ENCODE measurements at places on chromosomes 7 and 10.

GRCh38 chr7:56115852-56116538, at the start of gene NUPR2:
Gene NUPR2, minus strand, starts transcription at chr7:56116417. Its CDS starts 103 bp downstream, at chr7:56116314.
- DNase-seq, result no peak

DNA sequence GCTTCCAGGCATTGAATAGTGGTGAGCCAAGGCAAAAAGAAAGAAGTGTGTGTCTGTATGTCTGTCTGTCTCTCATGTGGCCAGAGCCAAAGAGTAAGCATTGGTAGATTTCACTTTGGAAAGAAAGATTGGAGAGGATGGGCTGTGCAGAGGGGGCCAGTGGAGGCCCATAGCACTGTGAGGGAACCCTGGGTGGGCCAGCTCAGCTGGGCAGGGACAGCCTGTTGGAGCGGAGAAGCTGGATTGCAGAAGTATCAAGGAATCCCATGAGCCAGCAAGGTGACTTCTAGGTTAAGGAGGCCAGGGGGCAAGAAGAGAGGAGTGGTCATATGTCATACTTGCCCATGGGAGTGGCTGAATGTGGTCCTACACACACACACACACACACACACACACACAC, 1.5 kb upstream of the GRID1 start:
- DNase-seq, result no peak

DNA sequence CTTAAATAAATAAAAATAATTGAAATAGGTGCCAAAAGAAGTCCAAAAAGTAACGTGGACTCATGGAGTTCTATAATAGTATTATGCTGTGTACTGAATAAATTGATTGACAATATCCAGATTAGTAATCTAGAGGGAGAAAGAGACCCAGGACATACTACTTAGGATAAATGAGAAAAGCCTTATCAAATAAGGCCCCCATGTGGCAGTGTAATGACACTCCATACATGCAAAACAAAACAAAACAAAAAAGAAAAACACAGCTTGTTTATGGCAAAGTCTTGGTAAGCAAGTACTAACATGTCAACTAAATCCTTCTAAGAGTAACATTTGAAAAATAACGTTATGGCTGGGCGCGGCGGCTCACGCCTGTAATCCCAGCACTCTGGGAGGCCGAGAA, 3.6 kb upstream of the RUNDC3B start:
- DNase-seq, result no peak

- no peak for DNase-seq
Observed at GRCh38 chr7:81707196-81707595, 62.7 kb downstream of the HGF start.

- DNase-seq, result peak; percentile 11
Observed at GRCh38 chr7:95772298-95772770, at the start of gene DYNC1I1. Gene DYNC1I1, plus strand, starts transcription at chr7:95772554. Its CDS starts 32,176 bp downstream, at chr7:95804730.

DNA sequence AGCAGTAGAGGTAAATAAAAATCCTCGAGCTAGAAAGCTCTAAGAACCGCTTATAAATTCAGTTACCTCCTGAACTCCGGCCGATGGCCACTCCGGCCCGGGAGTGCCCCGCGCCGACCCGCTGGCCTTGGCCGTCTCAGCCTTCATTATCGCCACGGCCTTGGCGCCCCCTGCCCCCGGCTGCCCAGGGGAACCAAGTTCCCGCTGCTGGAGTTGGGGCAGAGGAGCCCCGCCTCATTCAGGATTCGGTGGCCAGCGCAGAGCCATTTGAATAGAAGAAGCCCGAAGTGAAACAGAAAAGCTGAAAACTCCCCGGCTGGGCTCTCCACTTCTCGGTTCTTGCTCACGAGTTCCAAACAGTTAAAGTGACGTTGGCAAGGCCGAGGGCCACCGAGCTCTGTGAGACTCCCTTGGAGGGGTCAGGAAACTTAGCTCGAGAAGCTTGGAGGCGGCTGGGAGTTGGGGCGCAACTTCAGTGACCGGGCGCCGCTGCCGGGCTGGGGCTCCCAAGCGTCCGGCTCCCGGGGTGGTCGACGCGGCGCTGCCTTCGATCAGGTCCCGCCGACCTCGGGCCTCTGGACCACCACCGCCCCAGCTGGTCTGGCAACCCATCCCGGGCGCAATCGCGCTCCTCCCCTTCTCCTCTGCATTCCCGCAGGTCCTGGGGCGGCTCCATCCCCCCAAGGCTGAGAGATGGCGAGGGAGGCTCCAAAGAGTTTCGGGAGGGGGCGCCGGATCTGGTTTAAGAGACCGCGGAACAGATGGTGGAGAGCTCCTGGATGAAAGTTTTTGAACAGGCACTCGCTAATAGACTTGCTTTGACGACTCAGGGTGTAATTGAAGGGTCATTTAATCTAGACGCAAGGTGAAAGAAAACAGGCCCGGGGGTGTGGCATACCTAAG, 5.8 kb upstream of the FEZF1 start:
- no peak for DNase-seq

DNA sequence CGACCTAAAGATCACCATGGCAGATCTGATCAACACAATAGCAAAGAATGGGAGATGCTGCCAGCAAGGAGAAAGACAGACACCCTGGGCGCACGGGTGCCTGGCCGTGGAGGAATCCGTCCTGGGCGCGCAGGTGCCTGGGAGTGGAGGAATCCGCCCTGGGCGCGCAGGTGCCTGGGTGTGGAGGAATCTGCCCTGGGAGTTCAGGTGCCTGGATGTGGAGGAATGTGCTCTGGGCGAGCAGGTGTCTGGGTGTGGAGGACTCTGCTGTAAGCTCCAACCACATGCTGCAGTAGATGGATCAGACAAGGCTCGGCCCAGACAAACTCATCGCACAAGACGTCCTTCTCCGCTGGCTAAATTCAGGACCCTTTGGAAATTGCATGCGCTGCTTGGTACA, 346.3 kb upstream of the ADARB2 start:
- DNase-seq, result no peak

- no peak for DNase-seq
Observed at GRCh38 chr10:130748409-130749057, 563.0 kb downstream of the TCERG1L start.

DNA sequence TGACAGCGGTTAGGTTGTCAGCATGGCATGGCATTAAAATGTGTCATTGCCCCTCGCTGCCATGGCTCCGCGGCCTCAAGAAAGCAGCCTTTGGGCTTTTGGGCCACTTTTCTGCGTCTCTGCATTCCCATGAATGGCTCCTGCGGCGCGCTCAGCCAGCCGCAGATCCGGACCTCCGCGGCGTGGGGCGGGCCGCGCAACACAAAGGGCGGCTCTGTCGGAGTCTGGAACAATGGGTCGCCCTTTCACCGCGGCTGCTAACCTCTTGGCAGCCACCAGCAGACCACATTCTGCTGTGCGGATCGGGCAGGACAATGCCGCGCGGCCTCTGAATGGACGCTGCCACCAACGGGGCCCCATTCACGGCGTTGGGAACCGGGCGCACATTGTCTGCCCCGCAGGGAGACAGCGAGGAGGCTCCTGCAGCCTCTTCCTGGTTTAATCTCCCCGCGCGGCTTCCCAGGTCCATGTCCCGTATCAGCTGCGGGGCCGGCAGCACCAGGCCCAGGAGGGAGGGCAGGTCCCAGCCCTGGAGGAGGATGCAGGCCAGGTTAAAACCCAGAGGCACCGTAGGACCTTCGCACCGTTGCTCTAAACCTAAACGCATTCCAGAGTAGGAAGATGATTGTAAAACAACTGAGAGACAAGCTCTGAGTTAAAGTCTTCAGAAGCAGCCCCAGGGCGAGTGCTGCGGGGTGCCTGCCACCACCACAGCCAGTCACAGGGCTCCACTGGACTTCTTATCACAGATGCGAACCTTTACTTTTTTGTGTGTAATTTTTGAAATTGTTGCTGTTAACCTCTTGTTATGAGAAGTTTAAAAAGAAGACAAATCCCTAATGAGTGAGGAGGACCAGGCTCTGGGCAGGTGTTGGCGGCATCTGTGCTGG, 71.6 kb downstream of the NKX6-2 start:
- no peak for DNase-seq

- no peak for DNase-seq
Observed at GRCh38 chr7:87032604-87033339, 26.7 kb downstream of the ELAPOR2 start.

DNA sequence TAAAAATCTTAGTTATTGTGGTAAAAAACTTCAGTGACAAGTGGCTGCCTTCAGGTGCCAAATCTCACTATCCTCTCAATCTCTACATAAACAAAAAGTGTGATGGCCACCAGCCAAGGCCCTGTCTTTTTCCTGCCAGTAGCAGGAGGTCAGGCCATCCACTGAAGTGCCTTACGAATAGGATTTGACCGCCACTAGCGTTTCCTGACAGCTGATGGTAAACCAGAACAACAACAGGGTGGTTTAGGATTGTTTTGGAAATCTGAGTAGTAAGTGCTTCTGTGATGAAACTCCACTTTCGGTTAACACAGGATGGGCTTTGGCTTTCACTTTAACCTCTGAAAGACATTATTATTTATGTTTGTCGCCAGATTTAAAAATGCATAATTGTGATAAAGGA, 55.7 kb upstream of the OGDHL start:
- DNase-seq, result no peak

DNA sequence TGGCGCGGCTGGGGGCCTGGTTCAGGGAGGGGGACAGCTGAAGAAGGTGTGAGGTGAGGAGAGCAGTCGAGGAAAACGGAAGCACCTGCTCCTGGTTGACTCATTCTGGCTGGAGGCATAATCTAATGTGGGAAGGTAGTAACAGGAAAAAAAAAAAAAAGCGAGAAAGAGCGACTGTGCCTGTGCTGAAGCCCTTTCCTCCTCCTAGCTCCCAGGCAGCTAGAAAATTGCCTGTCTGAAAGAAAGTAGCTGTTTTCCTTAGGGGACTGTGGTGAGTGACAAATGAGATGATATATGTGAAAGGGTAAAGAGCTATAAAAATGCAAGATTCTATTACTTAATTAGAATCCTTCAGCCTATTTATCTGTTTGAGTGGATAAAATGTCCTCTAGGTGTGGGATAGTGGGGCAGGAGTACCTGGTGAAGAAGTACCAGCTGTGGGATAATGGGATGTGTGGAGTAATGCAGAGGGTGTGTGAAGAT, 4.9 kb upstream of the MEST start:
- no peak for DNase-seq

- DNase-seq, result no peak
Observed at GRCh38 chr10:103067484-103067883, 125.6 kb downstream of the NT5C2 start.

GRCh38 chr7:69782917-69783684, 184.8 kb downstream of the AUTS2 start:
- DNase-seq, result no peak

DNA sequence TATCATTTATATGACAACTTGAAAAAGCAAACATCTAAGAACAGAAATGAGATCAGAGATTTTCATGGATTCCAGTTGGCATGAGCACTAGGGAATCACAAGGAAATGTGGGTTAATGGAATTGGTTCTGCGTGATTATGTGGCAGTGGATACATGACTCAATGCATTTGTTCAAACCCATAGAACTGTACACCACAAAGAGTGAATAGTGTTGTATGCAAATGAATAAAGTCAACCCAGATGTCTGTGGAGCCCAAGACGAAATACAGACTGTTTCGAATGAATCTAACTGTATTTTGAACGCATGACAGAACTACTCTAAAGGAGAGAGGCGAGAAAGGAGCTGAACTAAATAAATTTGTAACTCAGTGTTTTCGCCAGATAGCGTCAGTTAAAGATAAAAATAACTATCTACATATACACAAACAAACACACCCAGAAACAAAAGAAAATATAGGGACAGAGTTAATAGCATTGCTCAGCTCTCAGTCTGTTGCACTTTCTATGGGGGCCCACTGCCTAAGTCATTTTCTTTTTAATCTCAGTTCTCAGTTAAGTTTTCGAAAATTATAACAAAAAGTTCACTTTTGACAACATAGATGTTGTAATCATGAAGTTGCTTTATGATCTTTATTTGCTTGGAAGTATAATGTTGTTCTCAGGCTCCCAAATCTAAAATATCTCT, 636.7 kb upstream of the SEMA3D start:
- DNase-seq, result no peak

- DNase-seq, result no peak
Observed at GRCh38 chr10:105291571-105291970, 650.5 kb downstream of the SORCS3 start.

DNA sequence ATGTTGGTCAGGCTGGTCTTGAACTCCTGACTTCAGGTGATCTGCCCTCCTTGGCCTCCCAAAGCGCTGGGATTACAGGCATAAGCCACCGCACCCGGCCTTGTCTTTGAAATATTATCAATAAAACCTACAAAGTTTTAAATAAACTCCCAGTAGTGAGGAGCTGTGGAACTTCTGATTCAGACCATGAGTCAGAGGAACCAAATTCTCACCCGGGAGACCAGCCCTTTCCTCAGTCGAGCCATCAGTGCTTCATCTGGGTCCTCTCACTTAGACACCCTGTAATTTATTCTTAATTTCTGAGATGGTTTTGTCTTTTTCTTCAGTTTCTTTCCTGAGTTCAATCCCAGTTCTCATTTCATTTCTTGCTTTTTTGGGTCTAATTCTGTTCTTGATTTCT, 68.6 kb downstream of the DYNC2I1 start:
- DNase-seq, result no peak

- no peak for DNase-seq
Observed at GRCh38 chr7:105640956-105641810, 59.9 kb upstream of the EFCAB10 start.

DNA sequence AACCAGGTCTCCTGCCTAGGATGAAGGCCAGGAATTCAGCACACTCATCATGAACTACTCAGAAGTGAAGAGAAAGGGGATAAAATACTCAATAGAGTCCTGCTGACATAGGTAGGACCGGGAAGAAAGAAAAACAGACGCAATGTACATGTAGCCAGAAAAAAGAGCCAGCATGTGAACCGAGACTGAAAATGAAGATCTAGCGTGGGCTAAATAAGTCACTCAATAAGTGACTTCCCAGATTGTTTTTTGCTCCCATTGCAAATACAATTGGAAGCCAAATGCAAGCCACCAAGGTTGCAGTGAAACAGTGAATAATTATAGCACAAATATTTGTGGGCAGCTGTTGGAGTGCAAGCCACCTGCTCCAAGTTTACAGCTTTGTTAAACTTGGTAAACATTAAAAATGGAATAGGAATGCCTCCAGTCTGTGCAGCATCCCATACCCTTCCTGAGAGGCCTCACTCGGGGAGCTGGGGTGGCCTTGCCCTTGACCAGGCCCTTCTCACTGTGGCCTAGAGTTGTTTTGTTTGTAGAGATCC, 34.7 kb upstream of the HPS1 start:
- DNase-seq, result no peak

DNA sequence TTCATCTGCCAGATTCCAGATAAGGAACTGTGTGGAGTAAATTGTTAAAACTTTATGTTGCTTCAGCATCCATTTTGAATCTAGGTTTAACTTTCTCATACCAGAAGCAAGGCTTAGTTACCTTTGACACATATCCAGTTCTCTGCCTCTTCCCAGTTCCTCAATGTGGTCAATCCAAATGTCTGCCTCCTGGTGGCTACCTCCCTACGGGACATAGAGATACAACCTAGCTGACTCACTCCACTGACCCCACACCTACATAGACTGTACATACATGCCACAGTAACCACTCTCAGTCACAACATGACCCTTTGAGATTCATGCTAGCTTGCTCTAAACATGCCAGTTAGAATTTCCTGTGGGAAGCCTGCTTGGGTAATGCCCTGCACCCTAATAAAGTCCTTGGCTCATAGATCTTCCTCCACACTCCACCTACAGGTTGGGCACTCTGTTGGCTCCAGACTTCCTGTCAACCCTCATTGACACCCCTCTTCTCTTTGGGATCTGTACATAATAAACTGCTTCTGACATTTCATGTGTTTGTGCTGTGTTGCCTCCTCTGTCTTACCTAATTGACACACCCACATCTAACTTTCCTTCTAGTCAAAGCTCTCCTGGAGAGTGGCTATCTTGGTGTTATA, 278.1 kb downstream of the HTR7 start:
- DNase-seq, result no peak

- no peak for DNase-seq
Observed at GRCh38 chr10:58618158-58618676, 105.5 kb downstream of the BICC1 start.

- DNase-seq, result no peak
Observed at GRCh38 chr7:140724706-140725105, 28.2 kb downstream of the NDUFB2 start.
